Stimulated activated CD4-positive, alpha-beta T cell treated with anti-CD3 and anti-CD28 coated beads, Interleukin-1b, Interleukin-23, amount 100 ng/mL, for 24 hours (primary cell): ENCODE measurements at places on chromosomes 3 and 15.

- no peak for DNase-seq
Measured at GRCh38 chr3:46408853-46409252, 1.8 kb downstream of the CCRL2 start.

DNA sequence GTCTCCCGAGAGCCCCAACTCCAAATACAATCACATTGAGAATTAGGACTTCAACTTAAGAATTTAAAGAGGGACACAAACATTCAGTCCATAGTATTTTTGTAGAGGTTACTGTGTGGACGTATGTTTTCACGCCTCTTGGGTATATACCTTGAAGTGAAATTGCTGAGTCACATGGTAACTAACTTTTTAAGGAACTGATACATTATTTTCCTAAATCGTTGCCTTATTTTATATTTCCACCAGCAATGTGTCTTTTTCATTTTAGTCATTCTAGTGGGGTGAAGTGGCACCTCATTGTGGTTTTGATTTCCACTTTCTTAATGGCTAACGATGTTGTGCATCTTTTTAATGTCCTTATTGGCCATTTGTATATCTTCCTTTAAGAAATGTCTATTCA lies 11.8 kb downstream of the PARP15 start:
- no peak for DNase-seq

GRCh38 chr3:59303452-59303851 lies 253.6 kb upstream of the CFAP20DC start:
- no peak for DNase-seq

- no peak for DNase-seq
Measured at GRCh38 chr15:85555875-85556617, 175.6 kb downstream of the AKAP13 start.

DNA sequence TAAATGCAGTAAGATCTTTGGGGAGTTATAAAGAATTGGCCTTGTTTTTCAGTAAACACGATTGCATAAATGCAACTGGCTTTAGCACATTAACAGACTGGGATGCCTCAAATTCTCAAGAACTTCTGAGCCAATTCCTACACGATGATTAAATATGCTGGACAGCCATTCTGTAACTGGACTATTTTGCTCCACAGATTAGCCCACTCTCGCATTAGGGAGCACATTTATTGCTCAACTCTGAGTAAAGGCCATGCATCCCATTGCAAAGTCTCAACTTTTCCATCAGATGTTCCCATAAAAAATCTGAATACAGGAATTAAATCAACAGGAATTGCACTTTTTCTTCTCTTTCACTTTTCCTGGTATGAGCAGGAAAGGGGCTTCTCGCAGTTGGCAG lies 66.7 kb upstream of the PRICKLE2 start:
- DNase-seq: no peak

- DNase-seq: no peak
Measured at GRCh38 chr3:74559261-74559660, 55.2 kb downstream of the CNTN3 start.
